ENCODE measurements at places on chromosomes 4 and X.

DNA sequence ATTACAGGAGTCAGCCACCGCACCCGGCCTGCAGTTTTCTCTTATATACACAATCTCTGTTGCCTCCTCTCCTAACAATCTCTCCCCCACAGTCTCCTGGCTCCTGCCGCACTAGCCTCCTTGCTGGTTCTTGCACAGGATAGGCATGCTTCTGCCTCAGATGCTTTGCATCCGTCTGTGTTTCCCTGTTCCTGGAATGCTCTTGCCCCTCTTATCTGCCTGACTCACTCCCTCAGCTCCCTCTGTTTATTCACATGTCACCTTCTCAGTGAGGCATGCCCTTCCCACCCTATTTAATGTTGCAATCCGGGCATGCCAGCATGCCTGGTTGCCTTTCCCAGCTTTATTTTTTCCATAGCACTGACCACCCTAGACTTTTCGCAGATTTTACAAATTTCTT, 161.9 kb downstream of the PHF8 start:
- DNase-seq: peak; percentile 2

GRCh38 chr4:7906171-7906701, 33.4 kb downstream of the AFAP1 start:
- peak; percentile 65 for DNase-seq

DNA sequence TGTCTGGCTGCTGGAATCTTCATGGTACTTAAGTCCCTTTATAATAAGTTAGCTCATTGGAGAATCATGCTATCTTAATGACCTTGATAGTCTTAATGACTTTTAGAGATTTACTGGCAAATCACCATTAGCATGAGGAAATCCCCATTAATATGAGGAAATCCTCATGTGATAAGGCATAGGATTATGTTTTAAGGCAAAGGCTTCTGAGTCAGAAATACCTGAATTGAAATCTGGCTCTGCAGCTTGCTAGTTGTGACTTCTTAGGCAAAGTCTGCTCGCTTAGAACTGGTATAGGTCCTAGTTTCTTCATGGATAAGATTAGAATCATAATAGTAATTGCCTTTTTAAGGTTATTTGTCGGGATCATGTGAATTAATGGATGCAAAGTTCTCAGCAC, 190.2 kb upstream of the BANK1 start:
- no peak for DNase-seq

DNA sequence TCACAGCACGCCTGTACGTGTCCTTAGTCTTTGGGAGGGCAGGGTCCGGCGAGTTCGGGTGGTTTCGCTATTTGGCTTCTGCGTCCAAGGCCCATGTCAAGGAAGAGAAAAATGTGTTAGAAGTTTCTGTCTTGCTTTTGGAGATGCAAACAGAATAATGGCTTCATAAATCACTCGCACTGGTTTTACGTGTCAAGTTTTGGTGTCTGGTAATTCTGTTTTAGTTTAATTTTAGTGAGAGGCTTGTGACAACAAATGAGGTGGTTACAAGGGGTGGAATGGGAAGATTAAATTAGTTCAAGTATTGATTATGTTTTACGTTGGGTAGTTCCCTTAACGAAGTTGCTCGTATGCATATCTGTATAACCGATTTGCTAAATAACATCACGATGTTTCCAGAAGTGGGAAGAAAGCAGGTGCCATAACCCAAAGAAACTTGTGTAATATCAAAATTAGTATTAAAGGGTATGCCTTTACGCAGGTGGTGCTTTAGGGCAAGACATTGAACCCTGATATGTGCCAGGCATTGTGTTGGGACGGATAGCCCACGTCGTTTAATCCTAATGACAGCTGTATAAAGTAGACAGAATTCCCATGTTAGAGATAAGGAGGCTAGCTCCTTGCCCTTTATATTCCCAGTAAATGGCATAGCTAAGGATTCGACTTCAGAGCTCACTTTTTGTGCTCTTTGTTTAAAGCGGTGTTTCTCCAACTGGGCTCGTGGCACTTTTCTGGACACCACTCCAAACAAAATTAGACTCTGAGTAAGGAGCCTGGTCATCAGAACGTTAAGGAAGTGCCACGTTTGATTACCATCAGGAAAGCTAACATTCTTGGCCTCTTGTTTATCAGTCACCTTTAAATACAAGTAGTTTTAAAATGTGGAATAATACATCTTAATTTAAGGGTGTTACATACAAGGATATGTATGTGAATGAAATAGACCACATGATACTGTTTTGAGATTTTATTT, 843 bp downstream of the RPL34 start:
- DNase-seq: no peak

DNA sequence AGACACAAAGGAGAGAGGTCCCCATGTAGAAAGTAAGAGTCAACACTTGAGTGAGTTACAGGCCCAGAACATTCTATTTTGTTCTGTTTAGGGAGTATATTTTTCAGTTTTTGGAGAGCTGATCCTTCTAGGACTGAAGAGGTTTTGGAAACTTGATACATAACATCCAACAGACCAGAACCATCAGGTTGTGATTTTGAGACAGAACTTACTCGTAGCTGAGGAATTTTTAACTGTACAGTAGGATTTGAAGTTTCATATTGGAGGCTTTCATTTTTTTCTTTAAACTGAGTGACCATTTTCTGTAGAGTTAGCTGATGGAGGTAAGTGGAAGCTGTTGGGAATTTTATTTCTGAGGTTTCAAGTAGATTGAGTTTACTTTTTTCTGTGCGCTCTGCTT, 73.3 kb downstream of the NCAPG start:
- DNase-seq: peak; percentile 19

DNA sequence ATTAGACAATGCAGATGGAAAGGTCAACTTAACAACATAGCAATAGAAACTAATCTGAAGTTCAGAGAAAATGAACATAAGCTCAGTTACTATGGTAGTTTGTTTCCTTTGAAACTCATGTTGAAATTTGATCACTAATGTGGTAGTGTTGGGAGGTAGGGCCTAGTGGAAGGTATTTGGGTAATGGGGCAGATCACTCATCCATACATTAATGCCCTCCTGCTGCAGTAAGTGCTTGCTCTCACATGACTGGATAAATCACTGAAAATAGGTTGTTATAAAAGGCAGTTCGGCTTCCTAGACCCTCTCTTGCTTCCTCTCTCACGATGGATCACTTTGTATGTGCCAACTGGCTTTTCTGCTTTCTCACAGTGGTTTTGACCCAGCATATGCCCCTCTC, 567.4 kb upstream of the GALNT7 start:
- no peak for DNase-seq

DNA sequence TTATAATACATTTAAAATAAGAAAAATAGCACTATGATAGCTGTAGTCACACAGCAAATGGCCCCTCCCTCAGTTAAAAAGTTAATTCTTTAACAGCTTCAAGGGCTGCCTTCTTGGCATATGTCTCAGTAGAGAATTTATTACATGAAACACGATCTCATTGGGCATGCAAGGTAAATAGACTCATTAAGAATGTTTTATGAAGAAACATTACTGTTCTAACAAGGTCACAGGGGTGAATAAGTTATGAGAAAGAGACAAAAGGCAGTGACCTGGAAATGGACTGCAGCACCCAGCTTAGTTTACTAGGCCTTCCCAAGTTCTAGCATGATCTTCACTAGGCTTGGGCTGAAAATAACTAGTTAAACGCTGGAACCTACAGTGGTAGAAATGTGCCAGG, 277.7 kb downstream of the NR3C2 start:
- no peak for DNase-seq

DNA sequence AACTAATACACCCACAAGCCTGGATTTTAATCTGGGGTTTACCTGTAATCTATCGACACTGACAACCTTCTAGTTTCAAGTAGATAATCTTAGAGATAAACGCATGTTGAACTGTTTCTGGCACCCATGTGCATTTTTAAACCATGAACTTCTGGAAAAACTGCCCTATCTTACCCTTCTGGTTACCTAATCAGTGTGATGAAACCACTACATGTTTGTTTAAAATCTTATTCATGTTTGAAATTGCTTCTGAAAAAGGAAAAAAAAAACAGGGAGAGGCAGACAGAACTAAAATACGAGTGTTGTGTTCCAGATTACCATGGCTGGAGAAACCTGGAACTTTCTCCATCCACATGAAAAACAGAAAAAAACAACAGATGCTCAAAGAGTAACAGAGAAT, 139.3 kb downstream of the MID1IP1 start:
- DNase-seq: no peak

- peak; percentile 48 for DNase-seq
Observed at GRCh38 chr4:85573270-85573669, 98.3 kb downstream of the ARHGAP24 start.

DNA sequence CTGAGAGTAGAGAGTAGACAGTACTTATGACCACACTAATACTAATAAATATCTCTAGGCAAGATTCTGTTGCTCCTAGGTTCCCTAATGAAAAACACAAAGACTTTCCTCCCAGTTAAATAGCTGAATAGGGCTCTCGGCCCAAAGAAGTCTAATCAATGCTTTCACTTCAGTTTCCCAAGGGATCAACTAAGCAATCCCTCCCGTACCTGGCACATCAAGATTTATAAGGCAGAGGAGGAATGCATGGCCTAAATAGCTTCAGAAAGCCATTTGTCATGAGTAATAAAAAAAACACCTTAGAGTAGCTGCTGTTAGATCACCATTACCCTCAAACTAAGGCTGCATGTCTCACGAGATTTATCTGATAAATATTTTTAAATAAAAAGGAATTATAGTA, 56.8 kb upstream of the EXOC1L start:
- peak; percentile 21 for DNase-seq

DNA sequence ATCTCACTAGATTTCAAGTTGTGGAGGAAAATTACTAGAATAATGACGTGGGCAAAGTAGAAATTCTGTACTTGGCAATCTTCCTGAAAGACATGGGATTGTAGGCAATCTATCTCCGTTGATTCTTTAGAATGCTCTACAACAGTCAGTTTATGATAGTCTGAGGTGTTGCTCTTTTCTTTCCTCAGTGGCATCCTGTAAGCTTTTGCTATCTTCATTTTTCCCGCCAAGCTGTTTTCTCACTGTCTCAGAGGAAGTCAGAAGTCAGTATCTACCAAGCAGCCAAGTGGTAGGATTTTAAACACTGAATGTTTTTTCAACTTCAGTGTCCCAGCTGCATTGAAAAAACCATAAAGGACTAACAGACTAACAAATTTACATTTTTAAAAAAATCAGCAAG, 23.7 kb downstream of the PCDH7 start:
- no peak for DNase-seq

- no peak for DNase-seq
Observed at GRCh38 chr4:54843946-54844345, 186.2 kb downstream of the KIT start.

DNA sequence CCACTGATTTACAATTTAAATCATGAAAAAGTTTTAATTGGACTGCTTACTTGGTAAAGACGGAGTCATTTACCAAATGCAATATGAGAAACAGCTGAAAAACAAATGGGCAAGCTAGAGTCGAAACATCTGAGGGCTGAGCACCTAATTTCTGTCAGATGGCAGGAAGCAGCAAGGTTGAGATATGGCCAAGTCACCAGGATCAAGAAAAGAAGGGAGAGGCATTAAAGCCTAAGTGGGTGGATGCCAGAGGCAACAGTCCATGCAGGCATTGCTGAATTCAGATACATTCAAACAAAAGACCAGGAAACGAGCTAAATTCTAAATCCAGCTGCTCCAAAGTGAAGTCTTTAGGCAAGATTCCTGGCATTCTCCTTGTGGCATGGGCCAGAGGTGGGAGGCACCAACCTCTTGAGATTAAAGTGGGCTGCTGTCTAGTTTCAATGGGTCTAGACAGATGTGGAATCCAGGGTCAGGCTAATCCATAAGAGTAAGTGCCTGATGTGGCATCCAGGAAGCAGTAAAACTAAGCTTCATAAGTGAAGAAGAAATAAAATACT, 8.0 kb upstream of the ARSJ start:
- DNase-seq: no peak

DNA sequence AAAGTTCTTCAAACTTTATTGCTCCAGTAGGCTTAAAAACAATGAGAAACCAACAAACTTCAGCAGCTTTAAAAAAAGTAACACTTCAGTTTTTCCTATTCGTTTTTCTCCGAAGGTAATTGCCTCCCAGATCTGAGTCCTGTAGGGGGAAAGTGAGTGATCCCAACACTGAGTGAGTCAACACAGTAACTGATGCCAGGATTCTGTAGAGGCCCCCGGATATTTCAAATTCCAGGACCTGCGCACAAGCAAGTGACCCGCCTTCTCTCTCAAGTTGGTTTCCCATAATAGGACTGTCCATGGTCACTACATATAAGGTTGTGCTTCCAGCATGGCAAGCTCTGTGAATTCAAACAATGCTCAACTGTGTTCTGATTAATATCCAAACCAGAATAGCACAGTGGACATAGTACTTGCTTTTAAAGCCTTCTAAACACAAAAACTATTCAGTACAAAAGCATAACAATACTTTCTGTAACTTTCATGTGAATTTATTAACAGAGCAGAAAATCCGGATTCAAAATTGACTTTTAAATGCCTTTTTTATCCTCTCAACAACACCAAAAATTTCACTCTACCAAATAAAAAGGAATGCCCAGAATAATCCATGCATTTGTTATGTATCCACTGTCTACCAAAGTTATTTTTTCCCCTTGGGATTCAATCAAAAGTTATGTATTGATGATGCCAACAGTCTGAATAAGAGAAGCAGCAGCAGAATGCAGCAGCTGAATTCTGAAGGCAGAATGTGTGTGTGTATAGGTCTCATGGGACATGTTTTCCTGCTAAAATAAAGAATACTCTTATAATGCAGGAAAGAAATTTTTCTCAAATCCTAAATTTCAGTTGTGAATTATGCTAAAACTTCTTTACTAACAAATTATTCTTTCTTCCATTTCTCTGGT, at the start of gene DMD:
DMD (minus strand) TSS at position 194 of the 905 bp plus-strand sequence. CDS start 237 bp downstream, outside the sequence.
- DNase-seq: peak; percentile 83

GRCh38 chr4:33883111-33883510, 2361.2 kb downstream of the ARAP2 start:
- no peak for DNase-seq

GRCh38 chr4:41709844-41710481, 38.6 kb downstream of the PHOX2B start:
- peak; percentile 60 for DNase-seq

DNA sequence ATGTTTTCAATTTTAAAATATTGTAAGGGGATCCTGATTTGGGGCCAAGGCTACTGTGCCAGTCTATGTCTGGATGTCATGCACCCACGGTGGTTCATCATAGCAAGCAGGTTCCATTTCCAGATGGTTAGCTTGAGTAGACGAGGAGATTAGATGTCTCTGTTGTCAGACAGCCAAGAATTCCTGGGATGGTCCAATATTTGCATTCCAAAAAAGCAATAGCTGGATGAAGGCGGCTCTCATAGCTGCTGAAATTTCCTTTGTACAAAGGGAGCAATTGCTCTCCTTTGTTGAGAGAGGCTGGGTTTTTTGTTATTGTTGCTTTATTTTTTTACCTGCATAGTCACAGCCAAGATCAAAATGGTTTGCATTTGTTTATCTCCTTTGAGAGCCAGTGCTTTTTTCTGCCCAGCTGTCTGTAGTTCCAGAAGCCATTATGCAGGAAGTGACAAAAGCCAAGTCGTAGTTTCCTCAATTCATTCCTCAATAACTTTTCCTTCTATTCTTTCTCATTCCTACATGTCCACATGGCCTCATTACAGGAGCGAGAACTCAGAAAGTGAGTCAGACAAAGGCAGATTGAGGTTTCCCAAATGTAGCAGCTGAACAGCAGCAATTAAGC, 107.9 kb downstream of the MMRN1 start:
- no peak for DNase-seq
